ENCODE measurements at places on chromosomes 6 and 20.

DNA sequence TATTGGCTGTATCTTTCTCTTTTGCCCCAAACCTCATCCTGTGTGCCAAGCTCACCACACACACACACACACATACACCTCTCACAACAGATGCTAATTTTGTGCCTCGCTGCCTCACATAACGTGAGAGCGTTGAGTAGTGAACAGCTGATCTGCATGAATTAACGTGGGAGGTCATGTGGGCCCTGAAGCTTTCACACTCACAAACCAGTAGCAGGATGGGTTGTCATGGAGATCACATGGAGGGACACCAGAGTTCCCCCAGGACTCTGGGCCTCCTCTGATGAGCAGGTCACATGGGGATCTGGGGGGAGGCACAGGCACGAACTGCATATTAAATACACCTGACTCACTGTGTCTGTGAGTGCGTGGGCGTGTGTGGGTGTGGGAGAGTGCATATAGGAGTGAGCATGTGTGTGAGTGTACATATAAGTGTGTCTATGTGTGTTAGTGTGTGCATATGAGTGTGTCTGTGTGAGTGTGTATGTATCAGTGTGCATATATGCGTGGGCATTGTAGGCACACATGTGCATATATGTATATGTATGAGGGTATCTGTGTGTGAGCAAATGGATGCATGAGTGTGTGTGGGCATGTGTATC is 62.7 kb upstream of the SULF2 start:
- no peak for DNase-seq

DNA sequence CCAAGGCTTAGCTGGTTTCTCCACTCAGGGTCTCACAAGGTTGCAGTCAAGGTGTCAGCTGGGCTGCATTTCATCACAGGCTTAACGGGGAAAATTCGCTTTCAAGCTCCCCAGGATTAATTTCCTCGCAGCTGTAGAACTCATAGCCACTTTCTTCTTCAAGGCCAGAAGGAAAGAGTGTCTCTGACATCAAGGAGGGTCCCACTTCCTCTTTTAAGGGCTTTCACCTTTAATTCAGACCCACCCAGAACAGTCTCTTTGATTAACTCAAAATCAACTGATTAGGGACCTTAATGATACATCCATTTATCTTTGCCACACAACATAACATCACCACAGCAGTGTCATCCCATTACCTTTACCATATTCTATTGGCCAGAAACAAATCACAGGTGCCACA is 183.3 kb upstream of the ARID1B start:
- no peak for DNase-seq

- no peak for DNase-seq
Observed at GRCh38 chr6:126437205-126437604, 97.3 kb downstream of the CENPW start.

GRCh38 chr6:118080547-118080946 is 173.5 kb downstream of the SLC35F1 start:
- no peak for DNase-seq

GRCh38 chr6:163260111-163260895 is 154.2 kb upstream of the QKI start:
- no peak for DNase-seq

GRCh38 chr6:78243519-78243918 is 590.7 kb downstream of the MEI4 start:
- no peak for DNase-seq

- DNase-seq: no peak
Observed at GRCh38 chr6:165077876-165078275, 231.5 kb downstream of the C6orf118 start.

DNA sequence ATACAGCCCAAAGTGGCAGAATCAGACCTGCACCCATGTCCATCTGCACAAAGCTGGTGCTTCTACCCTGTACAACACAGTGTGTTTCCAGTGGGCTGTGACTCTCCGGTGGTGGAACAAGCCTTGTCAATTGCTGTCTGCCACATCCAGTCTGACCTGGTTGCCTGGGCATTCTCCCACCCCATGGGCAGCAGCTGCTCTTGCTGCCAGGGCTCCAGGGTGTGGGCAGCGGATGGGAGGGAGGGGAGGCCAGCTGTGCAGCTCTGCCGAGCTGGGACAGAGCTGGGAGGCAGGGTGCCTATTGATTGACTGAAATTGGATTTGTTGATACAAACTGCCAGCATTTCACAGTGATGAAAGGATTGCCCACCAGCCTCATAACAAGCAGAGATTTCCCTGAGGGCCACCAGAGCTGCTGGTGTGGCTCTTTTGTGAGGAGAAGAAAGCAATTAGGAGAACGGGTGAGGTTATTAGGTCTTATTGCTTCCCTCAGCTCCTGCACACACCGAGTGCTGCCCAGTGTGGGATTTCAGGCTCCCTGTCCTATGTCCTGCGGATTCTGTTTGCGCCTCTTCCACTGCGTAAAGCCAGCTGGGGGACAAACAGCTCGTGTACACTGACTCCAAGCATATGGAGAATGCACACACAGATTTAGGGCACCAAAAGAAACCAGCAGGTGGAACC is 150.8 kb downstream of the NRN1 start:
- no peak for DNase-seq

DNA sequence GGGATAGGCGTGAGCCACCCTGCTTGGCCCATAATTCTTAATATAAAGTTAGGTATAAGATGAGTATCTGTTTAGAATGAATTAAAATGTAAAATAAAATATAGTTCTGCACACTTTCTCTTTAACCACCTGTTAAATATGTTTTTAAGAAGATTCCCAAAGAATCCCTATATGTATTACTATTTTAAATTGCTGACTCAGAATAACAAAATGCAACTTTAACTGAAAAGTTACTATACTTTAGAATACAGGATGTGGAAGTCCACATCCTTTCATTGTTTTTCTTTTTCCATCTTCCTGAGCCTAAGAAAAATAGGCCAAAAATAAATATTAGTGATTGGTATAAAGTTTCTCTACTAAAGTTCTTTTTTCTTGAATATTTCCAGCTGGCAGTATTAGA is 325.6 kb upstream of the EYS start:
- no peak for DNase-seq

- no peak for DNase-seq
Observed at GRCh38 chr6:107342144-107342543, 117.2 kb downstream of the PDSS2 start.

GRCh38 chr6:159121486-159121885 is 47.7 kb upstream of the FNDC1 start:
- no peak for DNase-seq

- DNase-seq: no peak
Observed at GRCh38 chr6:157880534-157880933, 57.5 kb downstream of the SNX9 start.
